ELF-1 (cell line): ENCODE measurements at places on chromosomes 2 and 18.
A peak's percentile ranks its signal among the peaks of the same experiment; 100 is the strongest.

GRCh38 chr2:941871-942270 lies 8.8 kb upstream of the SNTG2 start:
- DNase-seq: no peak

DNA sequence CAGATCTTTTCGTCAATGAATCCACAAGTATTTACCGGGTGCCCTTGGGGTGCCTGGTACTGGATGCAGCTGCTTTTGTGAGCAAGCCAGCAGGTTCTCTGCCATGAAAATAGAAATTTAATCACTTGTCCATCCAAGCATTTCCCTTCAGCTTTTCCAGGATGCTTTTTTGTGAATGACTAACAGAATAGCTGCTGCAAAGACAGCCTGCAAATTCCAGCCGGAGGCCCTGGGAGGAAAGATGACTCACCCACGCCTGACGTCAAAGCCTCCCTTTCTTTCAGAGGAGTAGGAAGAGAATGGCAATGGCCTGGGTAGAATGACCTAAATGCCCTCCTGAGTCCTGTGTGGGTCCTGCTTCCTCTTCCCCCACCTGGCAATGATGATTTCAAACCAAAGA lies 111.9 kb downstream of the AP1S3 start:
- DNase-seq: peak; percentile 91

GRCh38 chr2:212773808-212774339 lies 235.3 kb upstream of the ERBB4 start:
- DNase-seq: no peak

DNA sequence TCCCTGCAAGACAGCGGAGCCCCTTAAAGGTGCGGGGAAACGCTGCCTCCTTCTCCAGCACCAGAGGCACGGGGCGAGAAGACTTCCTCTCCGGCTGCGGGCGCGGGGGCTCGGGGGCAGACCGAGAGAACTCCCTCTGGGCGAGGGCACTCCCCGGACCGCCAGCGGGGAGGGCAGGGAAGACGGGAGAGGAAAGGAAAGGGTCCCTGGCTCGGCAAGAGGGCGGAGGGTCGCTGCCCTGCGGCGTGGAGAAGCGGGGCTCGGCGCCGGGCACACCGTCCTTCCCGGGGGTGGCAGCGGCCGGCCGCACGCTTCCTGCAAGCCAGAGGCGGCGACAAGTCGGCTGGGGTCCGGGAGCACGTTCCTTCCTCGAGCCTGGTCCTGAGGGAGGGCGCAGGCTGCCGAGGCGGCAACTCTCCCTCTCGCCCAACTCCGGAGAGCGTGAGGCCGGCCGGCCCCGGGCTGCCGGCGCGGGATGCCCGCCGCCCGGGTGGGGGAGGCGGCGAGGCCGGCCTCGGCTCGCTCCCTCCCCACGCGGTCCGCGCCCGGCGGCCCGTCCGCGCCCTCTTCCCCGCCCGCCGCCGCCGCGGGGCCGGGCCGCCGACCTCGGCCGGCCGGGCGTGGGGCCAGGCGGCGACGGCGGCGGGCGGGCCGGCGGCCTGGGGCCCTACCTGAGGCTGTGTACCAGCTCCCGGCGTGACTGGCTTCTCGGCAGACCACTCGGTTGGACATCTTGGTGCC lies 1.1 kb downstream of the MEMO1 start:
- peak; percentile 30 for DNase-seq

GRCh38 chr2:18124116-18124835 lies 245.8 kb downstream of the KCNS3 start:
- no peak for DNase-seq

DNA sequence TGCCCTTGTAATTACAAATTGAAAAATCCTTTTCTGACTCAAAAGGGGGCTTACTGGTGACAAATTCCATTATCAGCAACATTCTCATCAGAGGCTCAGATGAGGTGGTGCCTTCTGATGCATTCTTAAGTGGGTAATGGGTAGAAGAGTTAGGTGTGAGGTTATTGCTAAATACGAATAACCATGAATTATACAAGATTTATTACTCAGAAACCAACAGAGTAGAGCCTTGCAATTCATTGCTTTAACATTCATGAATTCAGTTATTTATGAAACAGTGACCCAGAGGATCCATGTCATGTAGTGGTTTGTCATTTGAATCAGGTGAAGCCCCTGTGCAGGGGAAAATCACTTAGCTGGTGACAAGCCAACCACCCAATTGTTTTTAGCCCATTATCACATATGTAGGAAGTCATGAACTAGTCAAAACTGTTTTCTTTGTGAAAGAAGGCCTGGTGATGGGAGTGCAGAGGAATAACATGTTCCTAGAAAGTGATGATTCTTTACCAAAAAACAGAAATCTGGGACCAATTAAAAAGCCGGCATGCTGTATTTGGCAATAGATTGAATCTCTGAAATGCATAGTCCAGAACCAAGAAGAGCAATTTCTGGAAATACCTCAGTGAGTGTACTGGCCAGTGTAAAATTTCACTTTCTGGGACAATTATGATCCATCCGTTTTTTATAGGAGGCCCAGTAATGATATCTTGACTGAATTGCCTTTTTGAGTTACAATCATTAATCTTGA lies 70.2 kb downstream of the CRIM1 start:
- DNase-seq: no peak

DNA sequence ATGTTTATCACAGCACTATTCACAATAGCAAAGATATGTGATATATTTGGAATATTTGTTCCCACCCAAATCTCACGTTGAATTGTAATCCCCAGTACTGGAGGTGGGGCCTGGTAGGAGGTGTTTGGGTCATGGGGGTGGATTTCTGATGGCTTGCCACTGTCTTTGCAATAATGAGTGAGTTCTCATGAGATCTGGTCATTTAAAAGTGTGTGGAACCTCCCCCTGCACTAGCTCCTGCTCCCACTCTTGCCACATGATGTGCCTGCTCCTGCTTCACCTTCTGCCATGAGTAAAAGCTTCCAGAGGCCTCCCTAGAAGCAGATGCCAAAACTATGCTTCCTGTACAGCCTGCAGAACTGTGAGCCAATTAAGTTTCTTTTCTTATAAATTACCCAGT lies 72.2 kb upstream of the DYNC1I2 start:
- no peak for DNase-seq

GRCh38 chr18:34648269-34648985 lies 61.7 kb upstream of the DTNA start:
- no peak for DNase-seq

DNA sequence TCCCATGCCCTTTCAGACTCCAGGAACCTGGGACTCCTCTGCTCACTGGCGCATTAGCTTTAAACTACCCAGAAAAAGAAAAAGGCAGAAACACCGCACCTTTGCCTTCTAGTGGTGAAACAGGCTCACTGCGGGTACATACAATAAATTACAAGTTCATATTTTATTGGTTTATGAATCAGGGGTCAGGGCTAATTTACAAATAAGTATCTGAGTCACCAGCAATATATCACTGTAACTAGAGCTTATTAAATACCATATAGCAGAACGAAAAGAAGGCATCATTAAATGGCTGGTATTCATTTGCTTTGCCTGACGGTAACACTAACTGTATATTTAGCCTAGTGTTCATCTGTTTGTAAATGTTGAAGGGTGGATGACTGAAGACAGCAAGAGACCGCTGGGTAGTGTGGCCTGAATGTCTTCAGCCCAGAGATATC lies 26.9 kb upstream of the DTNB start:
- DNase-seq: no peak

GRCh38 chr18:56258178-56258577 lies 380.2 kb downstream of the TXNL1 start:
- no peak for DNase-seq

DNA sequence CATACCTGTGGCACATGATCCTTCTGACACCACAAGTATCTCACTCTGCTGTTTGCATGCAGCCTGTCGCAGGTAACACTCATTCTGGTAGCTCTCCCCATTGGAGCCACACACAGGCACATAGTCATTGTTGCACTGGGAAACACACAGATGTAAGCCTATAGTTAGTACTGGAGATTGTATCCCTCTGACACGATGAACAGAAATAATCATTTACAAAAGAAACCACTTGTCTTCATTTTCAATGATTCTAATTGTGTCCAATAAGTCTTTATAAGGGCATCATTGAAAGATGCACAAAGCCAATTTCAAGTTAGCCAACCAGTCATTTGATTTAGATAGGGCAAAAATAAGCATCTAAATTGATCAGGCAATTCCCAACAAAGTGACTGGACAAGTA lies 10.4 kb downstream of the TMEFF2 start:
- DNase-seq: no peak

DNA sequence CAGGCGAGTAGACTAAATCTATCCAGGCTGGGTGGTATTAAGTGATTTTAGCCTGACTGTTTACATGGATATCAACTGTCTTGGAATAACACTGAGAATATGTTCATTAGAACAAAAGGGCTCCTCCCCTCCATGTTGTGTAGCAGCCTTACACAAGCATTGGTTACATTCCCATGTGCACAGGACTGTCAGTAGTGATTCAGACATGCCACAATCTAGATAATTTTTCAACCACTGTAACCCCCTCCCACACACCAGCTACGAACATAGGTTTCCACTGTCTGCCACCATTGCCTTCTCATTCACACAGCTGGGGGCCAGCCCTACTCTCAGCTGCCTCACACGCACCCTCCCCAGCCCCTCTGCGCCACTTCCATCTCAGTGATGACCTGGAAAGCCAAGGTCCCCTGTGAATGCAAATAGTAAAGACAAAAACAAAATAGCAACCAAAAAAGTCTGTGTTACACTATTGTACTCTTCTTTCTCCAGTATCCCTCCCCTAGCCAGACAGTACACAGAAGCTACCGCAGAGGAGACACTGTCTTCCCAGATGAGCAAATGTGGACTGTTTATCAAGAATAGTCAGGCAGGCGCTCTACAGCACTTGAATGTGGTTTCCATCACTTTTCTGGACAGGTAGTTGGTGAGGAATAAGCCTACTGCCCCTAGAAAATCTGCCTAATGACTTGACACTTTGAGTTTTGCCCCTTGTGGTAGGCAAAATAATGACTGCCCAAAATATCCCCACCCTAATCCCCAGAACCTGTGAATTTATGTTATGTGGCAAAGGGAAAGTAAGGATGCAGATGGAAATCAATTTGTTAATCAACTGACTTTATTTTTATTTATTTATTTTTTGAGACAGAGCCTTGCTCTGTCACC lies 27.9 kb upstream of the TYMS start:
- no peak for DNase-seq

GRCh38 chr2:135838502-135838901 lies 1.5 kb upstream of the LCT start:
- no peak for DNase-seq

DNA sequence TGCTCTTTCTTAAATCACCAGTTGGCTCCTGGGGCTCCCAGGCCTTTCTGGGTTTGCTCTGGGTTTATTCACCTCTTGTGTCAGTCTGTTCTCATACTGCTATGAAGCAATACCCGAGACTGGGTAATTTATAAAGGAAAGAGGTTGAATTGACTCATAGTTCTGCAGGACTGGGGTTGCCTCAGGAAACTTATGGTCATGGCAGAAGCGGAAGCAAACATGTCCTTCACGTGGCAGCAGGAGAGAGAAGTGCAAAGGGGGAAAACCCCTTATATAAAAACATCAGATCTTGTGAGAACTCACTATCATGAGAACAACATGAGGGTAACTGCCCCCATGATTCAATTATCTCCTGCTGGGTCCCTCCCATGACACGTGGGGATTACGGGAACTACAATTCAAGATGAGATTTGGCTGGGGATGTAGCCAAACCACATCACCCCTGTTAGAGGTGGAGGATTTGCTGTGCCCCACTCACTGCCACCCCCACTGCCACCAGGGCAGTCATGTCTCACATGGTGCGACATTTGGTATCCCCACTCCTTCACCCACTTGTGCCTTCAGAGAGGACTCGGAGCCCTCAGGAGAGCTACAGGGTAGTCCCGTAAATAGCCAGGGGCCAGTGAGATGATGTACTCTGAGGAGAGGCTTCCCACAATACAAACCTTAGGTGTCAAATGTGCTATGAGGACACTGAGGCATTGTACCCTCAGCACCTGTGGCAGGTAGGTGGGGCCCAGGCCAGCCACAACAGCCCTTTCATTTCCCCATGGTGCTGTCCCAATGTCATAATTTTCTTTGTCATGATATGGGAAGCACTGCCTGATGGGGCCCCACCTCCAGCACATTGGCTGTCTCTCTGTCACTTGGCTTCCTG lies 35.7 kb downstream of the CDC42EP3 start:
- DNase-seq: no peak

DNA sequence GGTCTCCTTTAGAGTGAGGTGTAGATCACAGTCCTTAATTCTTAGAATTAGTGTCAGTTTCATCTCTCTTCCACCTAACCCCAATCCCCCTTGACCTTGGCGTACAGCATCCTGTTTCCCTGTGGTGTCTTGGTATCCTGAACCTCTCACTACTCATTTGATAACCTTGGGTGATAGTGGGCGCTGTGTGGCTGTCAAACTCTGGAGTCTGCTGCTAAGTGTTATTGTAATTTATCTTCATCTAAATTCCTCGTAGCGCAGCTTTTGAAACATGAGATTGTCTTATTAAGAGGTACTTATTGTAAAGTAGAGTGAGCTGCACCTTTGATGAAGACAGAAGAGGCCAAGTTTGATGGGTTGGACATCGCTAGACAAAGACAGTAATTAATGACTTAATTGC lies 222.6 kb upstream of the SPRED2 start:
- DNase-seq: no peak

- no peak for DNase-seq
Observed at GRCh38 chr2:109348671-109349502, 219.9 kb downstream of the SH3RF3 start.

DNA sequence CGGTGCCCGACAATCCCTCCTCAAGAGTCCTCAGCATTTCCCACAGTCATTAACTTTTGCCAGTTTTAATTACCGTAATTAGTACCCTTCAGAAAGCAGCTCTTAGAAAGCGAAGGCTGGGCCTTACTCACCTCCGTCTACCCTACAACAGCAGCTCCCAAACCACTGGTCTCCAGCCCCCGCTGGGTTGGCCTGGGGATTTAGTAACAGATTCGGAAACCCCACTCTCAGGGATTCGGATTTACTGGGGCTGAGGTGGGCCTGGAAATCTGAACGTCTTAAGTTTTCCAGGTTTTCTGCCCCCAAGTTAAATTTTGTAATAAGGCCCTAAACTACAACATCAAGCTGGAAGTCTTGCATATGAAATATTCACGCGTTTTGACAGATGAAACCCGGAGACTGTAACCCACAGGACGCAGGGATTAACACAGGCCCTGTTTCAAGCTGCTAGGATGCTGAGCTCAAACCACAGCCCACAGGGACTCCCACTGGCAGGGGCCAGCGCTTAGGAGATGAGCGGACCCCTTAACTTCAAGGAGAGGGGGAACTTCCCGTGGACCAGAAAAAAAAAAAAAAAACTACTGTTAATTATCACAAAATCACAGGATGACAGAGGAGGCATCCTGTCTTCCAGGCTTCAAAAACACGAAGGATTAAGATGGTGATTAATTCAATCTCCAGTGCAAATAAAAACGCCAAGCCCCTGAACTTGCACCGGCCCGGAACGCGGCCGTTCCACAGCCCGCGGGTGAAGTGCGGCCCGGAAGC lies 985 bp downstream of the ILKAP start:
- peak; percentile 41 for DNase-seq

- no peak for DNase-seq
Observed at GRCh38 chr2:222257645-222258044, 41.2 kb downstream of the PAX3 start.

GRCh38 chr18:56933472-56933871 lies 213.4 kb upstream of the BOD1L2 start:
- no peak for DNase-seq
